ENCODE measurements at places on chromosomes 5 and 9.

DNA sequence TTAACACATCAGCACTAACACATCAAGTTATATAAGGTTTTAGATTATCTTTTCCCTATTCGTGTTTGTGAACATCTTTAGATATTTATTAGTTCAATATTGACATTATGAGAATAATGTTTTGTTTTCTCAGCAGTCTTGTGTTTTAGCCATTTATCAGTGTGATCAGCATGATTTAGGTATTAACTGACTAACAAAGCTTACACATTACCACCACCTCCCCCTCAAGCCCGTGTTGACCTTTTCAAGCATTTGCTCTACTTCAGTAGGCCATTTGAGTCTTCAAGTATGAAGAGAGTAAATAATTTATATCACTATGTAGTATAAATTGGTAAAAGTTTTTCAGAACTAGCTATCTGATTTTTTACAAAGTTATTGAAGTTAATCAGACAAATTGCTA lies 6.9 kb downstream of the PBX3 start:
- DNase-seq, result no peak

- DNase-seq, result no peak
Measured at GRCh38 chr5:170010595-170010994, 30.3 kb upstream of the INSYN2B start.

- no peak for DNase-seq
Measured at GRCh38 chr5:136439367-136439766, 74.0 kb upstream of the TRPC7 start.

DNA sequence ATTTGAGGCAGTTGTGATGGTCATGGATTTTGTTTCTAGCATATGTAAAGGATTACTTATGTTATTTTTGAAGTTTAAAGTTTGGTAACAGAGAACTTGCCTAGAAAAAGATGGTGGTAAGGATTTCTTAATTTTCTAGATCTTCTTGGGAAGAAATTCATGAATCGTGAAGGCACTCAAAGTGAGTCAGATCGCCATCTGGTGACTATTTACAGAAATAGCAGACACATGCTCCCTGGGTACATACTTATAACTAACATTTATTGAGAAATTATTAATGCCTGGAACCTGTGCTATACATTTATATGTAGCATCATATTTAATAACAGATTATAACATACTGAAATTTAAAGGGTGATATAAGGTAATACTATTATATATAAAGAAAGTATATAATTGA lies 299.7 kb downstream of the IZUMO3 start:
- DNase-seq, result no peak

GRCh38 chr9:3467593-3468219 lies 58.1 kb downstream of the RFX3 start:
- peak; percentile 78 for DNase-seq

GRCh38 chr5:50965654-50966375 lies 299.4 kb downstream of the PARP8 start:
- no peak for DNase-seq

DNA sequence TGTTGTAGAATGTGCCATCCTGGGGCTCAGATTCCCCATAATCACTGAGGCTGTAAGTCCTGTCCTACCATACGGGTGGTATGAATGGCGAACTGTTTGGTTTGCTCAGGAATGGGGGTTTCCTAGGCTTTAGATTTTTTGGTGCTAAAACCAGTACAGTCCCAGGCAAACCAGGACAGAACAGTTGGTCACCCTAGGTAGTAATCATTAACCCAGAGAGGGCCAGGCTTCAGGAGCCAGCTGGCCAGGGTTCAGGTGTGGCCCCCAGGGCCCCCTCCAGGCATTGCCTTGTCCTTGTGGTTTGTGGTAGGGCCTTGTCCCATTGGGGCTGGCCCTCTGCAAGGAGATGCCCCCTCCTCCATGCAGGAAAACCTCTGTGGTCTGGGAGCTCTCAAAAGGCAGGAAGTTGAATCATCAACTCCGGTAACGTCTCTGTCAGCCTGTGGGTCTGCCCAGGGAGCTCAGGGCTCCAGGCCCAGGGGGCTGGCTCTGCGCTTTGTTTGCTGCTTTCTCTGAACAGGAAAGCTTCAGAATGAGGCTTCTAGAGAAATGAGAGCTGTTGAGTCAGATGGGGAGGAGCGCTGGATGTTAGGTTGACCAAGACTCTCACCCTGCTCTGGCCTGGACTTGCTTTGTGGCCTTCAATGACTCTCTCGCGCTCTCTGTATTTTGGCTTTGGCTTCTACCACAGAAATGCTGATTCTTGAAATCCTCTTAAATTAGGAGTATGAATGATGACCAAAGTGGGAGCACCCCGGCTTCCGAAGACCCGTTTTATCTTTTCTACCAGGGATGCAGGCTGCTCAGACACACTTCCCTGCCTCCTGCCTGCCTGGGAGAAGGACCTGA lies 22.2 kb upstream of the JADE2 start:
- DNase-seq, result no peak

DNA sequence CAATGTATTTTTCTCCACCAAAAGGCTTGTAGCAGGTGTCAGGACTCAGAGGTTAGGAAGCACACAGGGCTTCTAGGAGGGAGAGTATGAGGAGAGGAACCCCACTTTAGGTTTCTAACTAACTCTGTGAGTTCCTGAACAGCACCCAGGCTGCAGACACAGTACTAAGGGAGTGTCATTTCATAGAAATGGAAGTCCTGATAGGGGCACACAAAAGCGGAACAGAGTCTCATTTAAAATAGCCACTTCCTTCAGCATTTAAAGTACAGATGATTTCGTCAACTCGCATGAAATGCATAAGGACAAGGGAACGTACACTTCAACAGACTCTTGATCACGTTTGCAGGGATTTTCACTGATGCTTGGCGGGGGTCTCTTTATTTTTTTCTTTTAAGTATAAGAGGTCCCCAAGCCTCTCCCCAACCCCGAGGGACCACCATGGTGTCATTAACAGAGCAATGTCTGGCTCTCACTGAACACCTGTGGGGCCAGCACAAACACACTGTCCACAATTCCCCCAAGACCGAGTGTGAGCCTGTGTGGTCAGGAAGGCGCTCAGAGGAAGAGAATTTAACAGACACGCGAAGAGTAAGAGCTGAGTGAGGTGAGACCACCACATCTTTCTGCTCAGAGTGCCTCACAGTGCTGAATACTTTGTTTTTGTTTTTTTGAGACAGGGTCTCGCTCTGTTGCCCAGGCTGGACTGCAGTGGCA lies 82.3 kb downstream of the SECISBP2 start:
- DNase-seq, result no peak

DNA sequence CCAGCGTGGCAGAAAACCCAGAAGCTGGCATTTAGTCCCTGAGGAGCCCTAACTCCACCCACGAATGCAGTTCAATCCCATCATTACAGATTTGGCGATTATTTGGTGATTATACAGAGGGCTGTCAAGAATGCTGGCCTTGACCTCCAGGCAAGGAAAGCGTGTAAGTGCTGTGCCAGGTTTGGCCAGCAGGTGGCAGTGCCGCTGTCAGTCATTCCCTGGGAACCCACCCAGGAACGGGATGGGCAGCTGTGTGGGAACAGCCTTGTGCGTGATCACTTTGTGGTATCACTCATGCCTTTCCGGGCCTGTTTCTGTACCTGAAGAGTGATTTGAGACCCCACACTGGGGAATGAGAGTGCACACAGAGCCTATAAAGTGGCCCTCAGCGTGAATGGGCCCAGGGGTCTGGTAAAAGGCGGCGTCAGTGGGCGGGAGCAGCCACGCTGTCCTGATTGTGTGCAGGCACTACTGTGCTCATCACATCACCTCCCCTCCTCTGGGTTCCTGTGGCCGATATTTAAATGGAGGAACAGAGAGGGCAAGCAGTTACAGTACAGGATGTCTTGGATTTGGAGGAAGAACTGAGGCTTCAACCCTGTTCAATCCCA lies 215.6 kb downstream of the ROR2 start:
- DNase-seq, result no peak

DNA sequence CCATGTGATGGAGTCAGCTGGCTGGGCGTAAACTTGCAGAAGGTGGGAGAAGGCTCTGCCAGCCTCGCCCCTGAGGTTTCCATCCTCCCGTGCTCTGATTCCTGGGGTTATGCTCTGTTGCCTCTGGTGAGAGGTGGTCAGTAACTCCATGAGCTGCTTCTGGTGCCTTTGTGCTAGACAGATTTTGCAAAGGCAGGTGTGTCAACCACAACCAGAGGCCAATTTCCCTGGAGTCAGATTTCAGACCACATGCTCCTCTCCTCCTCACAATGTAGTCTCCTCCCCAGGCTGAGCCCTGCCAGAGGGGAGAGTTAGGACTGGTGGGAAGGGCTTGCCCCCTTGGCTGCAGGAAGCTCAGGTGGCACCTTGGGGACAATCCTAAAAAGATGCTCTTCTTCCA lies 38.8 kb upstream of the TENT4A start:
- DNase-seq, result peak; percentile 63

DNA sequence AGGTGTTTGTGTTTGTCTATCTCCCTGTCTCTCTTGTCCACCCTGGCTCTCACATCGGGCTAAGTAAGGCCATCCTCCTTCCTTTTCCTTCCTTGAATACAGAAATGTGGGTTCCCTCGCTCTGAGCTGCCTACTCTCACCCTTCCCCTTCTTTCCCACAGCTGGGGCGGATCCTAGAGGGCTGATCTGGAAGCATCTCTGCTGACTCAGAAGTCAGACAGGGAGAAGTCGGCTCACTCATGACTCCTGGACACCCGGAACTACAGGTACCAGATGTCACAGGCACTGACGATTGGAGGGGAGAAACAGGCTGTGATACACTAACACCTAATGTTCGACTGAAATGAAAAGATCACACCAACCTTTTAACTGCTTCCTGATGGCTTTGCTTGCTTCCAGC lies 41.3 kb downstream of the PTPN3 start:
- DNase-seq, result no peak

DNA sequence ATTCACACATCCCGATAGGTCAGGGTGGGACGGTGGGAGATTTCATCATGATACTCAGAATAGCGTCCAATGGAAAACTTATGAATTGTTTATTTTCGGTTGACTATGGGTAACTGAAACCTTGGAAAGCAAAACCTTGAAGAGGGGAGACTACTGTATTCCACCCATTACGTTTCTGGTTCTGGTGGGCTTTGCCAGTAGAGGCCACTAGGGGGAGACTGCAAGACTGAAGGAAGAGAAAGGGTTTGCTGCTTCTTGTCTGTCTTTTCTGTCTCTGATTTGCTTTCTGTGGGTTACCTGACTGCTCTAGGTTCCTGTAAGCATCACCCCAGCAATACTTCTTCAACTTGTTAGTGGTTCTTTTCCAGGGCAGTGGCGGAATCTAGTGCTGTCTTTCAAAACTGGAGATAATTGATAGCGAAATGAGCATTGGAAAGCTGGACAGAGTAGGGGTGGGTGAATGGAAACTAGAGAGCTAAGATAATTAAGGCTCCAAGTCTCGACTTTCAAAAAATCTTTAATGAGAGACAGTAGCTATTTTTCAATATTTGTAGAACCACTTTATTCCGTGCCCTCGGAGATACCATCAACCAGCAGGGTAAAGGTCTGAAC lies 27.0 kb downstream of the GRIN3A start:
- DNase-seq, result no peak

DNA sequence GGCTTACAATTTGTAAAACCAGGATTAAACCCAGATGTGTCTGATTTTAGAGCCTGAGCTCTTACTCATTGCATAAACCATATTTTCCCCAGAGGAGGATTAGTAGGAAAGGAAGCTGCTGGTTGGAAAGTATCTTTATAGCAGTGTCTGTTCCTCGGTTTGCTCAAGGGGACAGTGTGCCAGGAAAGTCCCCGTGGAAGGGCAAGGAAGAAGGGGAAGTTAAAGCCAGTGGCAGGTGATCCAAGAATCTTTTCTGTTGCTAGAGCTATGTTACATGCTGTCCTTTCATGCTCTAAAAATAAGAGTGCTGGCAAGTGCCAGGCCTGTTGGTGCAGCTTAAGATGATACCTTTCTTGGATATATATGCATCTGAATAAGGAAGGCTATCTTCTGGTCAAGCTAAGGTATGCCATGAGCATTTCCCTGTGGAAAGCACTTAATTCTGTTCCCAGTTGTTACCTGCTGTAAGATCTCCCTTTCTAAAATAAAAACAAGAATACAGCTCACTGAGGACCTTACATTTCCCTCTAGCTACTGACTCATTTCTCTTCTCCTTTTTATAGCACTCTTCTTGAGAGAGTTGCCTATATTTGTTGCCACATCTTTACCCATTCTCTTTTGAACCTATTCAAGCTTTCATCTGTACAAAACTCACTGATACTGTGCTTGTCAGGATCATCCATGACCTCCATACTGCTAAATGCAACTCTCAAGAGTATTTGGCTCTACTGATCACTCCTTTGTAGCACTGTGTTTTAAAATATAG lies 8.0 kb downstream of the PDCD1LG2 start:
- DNase-seq, result no peak

DNA sequence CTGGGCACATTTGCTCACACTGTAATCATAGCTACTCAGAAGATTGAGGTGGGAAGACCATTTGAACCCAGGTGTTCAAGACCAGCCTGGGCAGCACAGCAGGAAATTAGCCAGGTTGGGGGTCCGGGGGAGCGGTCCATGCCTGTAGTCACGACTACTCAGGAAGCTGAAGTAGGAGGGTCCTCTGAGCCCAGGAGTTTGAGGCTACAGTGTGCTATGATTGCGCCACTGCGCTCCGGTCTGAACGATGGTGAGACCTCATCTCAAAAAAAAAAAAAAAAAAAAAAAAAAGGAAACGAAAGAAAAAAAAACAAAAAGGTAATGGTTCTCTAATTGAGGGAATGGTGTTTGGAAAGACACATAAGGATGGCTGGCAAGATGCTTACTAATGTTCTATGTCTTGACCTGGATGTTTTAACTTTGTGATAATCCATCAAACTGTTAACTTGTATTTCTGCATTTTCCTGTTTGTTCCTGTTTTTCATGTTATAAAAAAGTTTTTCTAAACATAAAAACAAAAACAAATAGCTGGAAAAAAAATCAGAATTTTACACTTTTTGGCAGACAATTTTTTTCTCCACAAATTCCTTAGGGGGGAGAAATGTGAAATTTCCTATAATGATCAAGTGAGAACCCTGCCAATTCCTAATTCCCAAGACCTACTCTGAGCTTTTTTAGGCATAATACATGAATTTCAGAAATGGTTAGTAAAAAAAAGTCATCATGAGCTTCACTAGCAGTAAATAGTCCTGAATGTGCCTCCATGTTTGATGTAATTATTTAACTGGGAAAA lies 96.9 kb downstream of the DENND1A start:
- DNase-seq, result no peak

DNA sequence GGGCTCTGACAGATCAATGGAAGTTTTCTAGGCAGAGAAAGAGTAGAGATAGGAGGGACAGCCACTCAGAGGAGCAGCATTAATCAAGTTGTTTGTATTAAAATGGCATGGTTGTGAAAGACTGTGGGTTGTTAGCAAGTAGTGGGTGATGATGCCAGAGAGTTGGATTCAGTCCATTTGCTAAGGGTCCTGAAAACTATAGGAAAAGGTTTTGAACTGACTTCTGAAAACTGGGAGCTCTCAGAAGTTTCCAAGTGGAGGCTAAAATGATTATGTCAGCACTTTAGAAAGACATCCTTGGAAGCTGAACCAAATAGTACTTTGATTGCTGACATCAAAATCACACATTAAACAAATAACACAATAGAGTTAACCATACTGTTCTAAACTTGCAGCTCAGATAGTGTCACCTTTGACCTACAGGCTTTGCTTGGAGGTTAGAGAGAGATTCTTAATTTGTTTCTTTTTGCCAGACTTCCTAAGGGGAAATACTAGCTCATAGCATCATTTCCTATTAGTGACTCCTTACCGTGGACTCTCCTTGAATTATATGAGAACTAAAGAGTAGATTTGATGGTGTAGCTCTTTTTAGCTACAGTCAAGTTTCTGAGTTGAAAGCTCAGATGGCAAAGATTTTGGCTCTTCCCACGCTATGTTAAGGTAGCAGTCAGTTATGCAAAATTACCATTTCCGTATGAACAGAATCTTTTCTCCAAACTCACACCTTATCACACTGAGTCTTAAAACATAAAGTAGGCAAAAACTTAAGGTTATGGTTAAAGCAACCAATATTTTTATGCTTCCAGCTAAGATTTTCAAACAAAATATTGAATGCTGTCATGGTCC lies 277.1 kb downstream of the NR3C1 start:
- no peak for DNase-seq
